ENCODE measurements at places on chromosomes 12 and 14.
A peak's percentile ranks its signal among the peaks of the same experiment; 100 is the strongest.

GRCh38 chr12:93707836-93708235 lies 30.7 kb downstream of the CRADD start:
- no peak for DNase-seq

DNA sequence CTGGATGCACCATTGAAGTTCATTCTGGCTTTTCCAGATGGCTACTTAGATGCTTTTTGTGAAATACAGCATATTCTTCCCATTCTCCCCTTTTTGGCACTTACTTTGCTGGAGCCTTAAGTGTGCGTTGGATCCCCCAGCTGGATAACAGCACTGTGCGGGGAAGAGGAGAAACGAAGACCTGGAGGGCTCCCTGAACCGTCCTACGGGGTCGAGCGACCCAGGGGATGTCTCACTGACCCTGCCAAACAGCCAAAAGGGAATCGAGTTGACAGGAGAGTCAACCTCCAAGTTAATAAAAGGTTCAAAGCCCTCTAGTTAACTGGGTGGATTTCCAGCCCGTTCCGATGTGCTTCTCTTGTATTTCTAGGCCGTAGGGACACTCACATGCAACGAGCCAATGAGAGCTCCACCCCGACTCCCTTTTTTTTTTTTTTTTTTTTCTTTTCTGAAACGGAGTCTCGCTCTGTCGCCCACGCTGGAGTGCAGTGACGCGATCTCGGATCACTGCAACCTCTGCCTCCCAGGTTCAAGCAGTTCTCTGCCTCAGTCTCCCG lies 1.0 kb upstream of the CAMKK2 start:
- DNase-seq = no peak

- peak; percentile 42 for DNase-seq
Measured at GRCh38 chr12:106490264-106490663, 92.5 kb upstream of the RFX4 start.

GRCh38 chr12:51970904-51971646 lies 19.6 kb downstream of the ACVR1B start:
- peak; percentile 73 for DNase-seq

DNA sequence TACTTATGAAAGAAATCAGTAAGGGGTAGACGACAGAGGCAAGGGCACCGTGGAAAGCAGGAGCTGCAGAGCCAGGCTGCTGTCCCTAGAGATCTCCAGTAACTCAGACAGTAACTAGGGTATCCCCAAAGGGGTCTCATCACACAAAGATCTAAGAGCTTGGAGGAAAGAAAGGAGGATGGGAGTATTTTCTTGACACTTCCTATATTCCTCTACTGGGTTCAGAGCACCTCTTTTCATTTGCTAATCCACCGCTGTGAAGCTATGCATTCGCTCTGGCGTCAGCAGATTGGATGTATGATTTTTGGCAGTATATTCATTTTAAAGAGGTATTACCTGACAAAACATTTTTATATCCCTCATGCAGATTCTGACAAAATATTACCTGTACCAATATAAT lies 12.6 kb downstream of the USP44 start:
- DNase-seq = no peak

GRCh38 chr14:22646570-22647254 lies 2.6 kb upstream of the OR6J1 start:
- DNase-seq = no peak

DNA sequence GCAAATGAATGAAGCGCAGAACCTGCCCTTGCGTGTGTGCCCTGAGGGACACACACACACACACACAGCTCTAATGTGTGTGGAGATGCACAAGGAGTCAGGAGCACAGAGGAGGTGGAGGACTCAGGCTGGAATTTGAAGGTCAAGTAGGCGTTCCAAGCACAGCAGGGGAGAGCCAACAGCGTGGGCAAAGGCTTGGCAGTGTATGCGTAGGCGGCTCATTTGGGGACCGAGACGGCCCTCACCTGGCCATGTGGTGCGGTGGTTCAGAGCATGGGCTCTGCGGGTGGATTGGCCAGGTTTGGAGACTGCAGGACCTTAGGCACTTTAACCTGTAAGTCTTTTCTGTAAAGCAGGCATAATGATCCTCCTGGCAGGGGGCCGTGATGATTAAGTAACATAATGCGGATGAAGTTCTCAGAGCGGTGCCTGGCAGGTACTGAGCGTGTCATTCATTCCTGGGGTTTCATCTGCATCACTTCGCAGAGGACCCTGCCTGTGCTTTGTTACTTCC lies 69.5 kb upstream of the SLC24A4 start:
- DNase-seq = peak; percentile 8

DNA sequence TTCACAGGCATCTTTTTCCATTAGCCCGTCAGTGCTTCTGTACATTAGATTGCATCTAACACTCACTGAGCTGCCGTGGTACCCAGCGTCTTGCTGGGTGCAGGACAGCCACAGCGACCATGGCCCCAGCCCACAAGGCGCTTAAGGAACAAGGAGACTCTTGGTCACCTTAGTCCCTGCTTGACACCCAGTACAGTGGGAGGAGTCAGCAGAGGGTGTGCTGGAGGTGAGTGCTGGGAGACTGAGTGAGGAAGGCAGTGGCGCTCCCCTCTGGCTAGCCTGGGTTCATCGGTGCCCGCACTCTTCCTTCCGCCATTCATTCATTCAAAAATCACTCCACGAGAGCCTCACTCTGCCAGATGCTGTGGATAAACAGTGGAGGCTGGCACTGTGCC lies 21.8 kb downstream of the FBLN5 start:
- no peak for DNase-seq

- DNase-seq = no peak
Measured at GRCh38 chr12:15527201-15528080, 205.1 kb downstream of the PTPRO start.

DNA sequence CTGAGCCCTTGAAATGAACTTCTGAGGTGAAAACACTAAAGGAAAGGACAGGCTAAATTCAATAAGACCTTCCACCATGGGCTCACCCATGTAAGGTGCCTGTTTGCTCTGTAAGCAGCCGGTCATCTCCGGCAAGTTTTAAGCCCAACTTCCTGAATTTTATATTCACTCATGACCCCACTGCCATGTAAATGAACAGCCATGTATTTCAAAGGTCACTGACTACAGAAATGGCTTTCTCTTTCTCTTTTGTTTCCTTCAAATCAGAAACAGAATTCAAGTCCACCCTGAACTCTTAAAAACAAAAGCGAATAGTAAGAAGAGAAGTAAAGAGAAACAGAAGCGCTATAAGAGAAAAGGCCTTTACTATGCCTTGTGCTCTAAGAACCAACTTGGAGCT lies 61.7 kb upstream of the OVCH1 start:
- no peak for DNase-seq

DNA sequence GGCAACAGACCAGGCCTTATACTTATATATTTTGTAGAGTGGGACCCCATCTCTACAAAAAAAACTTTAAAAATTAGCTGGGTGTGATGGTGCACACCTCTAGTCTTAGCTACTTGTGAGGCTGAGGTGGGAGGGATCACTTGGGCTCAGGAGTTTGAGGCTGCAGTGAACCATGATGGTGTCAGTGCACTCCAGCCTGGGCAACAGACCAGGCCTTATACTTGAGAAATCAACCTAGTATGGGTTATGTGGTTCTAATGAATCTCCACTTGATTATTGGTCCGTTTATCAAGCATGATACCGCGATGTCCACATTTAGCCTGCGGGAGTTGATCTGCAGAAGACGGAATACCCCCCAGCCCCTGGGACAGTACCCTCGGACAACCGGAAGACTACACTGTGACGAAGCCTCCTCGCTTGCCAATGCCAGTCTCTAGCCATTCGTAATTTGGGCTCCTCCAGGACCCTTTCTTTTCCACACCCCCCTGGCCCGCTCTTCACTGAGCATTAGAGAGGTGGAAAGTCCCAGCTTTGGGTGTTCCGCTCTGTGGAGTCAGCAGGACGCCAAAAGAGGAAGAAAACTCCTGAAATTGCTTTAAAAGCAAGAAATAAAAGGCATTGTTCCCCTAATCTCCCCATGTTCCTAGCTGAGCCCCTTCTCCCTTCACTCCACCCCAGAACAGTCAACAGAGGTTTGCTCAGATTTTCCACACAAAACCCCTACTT lies 19.4 kb downstream of the LTBP2 start:
- no peak for DNase-seq

DNA sequence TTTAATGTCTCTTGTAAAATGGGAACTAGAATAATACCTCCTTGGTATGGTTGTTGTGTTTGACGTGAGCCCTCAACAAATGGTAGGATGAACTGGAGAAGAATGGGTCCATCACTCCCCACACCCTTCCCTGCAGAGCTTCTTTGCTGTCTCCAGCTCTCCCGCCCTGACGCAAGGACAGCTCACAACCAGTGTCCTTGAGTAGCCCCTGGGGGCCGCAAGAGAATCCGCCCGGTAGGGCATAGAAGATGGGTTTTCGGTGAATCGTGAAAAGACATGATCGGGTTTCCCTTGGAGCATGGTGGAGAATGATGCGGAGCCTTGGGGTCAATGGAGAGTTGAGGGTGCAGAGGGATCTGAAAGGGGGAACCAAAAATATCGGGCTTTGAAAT lies 6.1 kb upstream of the PAX9 start:
- no peak for DNase-seq

GRCh38 chr12:19121449-19122018 lies 8.0 kb upstream of the PLEKHA5 start:
- DNase-seq = no peak

- no peak for DNase-seq
Measured at GRCh38 chr14:93212432-93212831, 5.4 kb downstream of the UBR7 start.

- DNase-seq = no peak
Measured at GRCh38 chr14:79586416-79586815, 624.9 kb downstream of the DIO2 start.

DNA sequence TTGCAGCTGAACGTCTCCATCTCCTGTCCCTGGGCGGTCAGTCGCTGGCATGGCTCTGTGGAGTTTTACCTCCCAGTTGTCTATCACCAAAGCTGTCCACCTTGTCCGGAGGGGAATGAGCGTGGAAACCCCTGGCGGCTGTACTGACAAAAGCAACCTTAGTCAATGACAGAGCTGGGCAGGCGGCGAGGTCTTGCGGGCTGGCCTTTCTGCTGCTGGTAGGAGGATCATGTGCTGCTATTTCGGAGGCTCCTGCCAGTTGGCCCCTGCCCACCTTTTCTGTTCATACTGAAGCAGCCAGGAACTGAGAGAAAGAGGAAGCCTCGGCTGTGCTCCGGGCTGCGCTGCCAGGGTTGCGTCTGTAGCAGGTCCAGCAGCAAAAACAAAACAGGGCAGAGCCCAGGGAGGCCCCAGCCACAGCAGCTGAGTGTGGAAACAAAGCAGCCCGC lies 57.7 kb downstream of the HMGA2 start:
- no peak for DNase-seq

DNA sequence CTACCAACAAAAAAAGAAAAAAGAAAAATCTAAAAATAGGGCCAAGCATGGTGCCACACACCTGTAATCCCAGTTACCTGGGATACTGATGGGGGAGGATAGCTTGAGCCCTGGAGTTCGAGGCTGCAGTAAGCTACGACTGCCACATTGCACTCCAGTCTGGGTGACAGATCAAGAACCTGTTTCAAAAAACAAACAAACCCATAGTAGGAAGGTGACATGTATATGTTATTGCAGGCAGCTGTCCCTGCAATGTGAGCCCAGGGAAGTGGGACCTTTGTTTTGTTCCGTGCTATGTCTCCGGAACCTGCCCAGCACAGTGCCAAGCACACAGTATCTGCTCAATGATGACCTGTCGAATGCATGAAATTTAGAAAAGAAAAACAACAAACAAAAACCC lies 37.2 kb upstream of the YY1 start:
- DNase-seq = no peak

GRCh38 chr12:113424915-113425823 lies 3.0 kb downstream of the SDSL start:
- DNase-seq = no peak

- DNase-seq = no peak
Measured at GRCh38 chr14:80543211-80543610, 331.9 kb upstream of the DIO2 start.

GRCh38 chr12:58844161-58844560 lies 76.1 kb downstream of the LRIG3 start:
- DNase-seq = no peak

DNA sequence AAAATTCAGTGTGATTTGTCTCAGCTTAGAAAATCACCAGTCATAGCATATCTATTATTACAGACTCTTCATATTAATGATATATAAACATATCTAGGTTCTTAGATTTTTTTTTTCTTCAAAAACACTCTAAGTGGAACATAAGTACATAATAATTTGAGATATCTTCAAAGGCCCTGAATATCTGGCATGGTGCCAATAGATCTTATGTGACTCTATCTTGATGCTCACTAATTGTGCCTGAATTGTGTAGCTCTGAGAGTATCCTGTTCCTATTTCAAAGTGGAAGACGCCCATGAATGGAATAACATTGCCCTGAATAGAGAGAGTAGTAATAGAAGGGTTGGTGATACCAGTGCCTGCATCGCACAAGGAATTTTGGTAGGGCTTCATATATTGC lies 1312.7 kb upstream of the USP15 start:
- DNase-seq = no peak

- DNase-seq = peak; percentile 75
Measured at GRCh38 chr12:117854339-117855012, 114.3 kb downstream of the KSR2 start.

DNA sequence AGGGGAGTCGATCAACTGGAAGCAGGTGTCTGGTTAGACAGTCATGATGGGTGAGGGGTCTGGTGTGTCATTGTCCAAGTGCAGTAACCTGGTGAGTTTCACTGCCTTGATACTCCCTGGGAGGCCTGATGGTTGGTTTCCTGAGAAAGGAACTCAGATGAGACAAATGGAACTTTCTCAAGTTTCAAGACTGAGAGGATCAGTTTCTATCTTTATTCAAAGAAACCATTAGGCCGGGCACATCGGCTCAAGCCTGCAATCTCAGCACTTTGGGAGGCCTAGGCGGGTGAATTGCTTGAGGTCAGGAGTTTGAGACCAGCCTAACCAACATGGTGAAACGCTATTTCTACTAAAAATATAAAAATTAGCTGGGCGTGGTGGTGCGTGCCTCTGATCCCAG lies 776.1 kb downstream of the AACS start:
- no peak for DNase-seq

DNA sequence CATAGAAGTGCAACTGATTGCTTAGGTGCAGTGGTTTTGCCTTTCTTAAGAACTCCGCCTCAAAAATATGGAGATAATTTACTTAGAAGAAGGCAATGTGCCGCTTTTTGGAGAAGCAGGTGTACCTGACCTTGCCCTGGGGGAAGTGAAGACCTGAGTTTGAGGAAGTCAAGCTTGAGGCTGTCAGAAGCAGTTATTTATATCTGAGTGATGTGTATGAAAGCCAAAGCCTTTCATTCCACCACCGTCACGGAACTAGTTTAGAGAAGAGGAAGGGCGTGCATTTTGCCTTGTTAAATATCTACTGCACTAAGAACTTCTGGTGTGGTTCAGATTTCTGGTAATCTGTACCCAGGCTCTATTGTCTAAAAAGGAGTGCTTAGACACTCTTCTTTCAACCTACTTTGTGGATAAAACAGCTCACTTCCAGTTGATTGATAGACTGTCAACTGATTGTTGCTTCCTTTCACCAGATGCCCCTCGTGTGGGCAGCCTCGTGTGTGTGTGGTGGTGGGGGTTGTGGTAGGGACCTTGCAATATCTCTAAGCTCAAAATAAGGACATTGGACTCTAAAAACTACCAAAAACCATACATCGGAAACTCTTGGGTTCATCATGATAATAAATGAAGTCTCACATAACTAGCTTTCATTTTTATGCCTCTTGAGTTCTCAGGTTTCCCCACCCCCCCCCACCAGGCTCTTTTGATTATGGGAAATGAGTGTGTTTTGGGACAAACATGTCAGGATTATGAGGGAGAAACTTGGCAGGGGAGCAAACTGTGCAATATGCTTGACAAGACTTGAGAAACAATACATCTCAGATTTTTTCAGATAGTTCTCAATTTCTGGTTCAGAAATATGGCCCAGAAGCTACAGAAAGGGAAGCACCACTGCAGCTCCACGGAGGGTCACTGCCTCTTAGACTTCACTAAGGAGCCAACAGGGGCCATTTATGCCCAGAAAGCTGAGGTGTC lies 78.6 kb downstream of the ARF6 start:
- DNase-seq = no peak
